ENCODE measurements at places on chromosomes 4 and X.

DNA sequence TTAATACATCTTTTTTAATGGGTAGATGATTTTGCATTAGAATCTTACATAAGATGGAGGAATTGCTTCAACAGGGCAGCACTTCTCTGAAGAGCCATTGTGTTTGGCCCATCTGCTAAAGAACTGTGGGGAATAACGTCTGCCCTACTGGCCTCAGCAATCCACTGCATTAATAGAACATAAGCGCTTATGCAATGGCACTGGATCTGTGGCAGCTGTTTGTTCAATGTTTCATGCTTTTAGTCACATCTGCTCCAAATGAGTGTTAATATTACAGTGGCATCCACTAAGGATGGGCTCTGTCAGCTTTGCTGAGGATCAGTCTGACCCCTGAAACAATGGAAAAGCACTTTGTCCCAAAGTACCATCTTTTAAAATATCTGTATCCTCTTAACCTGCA, 279.0 kb upstream of the GK2 start:
- no peak for DNase-seq

GRCh38 chrX:49725923-49726904, 30.4 kb upstream of the PAGE1 start:
- DNase-seq, result no peak

DNA sequence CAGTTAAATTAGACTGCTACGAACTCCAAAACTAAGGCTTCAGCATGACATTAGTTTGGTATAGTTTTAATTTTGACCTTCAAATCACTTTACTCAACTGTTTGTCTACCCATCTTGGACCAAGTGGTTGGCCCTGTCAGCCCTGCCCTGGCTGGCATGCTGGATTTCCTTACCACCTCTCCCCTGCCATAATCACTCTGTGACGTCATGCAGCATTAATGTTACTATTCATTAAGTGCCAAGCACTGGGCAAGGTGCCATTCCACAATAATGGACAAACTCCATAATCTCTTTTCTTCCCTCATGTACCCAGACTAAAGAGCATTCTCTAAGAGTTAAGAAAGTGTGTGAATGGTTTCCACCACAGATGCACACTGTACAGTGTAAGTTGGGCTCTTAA, 277.0 kb upstream of the INTU start:
- no peak for DNase-seq

GRCh38 chr4:58042176-58042575, 932.0 kb upstream of the IGFBP7 start:
- DNase-seq, result no peak

GRCh38 chr4:3485886-3486540, 22.9 kb downstream of the DOK7 start:
- no peak for DNase-seq

DNA sequence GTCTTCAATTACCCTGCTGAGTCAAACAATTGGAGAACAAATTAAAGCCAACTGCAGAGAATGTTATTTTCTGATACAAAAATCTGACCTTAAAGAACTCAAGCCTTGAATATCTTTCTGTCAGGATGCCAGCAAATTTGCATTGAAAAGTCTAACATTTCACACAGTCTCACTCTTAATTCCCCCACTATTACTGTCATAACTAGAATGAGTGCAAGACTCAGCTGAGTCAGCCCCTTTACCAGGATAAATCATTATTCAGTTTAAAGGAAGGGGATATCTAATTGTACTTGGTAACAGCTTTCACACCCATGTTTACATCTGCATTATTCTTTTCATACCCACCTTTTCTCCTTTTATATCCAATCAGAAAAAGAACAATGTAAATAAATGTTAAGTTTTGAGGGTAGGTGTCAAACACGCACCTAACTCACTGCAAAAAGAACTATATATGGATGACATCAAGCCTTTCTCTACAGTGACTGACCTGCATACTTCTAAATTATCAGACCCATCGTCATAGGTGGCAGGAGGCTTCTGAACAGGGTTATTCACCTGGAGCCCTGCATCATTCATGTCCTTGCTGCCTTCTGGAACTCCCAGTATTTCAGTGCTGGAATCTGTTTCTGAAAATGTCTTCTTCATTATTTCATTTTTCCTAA, 117.4 kb downstream of the TMA16 start:
- no peak for DNase-seq

- DNase-seq, result no peak
Measured at GRCh38 chr4:11765849-11766453, 337.3 kb upstream of the HS3ST1 start.

- no peak for DNase-seq
Measured at GRCh38 chr4:88584471-88584900, 7.8 kb upstream of the HERC3 start.

GRCh38 chr4:84058201-84058600, 440.9 kb downstream of the NKX6-1 start:
- no peak for DNase-seq

- DNase-seq, result no peak
Measured at GRCh38 chrX:16457239-16457638, 192.7 kb upstream of the S100G start.

- no peak for DNase-seq
Measured at GRCh38 chrX:151722241-151722846, 6.5 kb downstream of the FATE1 start.

GRCh38 chr4:123104310-123105025, 182.1 kb upstream of the NUDT6 start:
- DNase-seq, result no peak

DNA sequence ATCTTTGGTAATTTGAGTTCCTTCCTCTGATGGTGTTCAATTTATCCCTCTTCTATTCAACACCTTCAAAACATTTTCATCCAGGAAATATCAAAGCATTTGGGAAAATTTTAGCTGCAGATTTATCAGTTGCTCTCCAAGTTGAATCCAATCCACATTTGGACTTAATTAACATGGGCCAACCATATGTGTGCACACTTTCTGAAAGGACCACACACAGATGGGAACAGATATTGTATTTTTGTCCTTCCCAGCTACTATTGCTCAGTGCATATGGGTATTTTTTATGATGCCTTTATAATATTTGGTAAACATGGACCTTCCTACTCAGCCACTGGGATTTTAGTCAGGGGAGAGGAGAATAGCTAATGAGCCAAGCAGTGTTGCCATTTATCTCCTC, 65.2 kb downstream of the GLRA2 start:
- no peak for DNase-seq

- no peak for DNase-seq
Measured at GRCh38 chr4:63814171-63814964, 594.9 kb downstream of the TECRL start.

- DNase-seq, result no peak
Measured at GRCh38 chr4:128163177-128164117, 102.3 kb downstream of the LARP1B start.

GRCh38 chr4:8906991-8907595, 35.5 kb upstream of the HMX1 start:
- DNase-seq, result no peak

DNA sequence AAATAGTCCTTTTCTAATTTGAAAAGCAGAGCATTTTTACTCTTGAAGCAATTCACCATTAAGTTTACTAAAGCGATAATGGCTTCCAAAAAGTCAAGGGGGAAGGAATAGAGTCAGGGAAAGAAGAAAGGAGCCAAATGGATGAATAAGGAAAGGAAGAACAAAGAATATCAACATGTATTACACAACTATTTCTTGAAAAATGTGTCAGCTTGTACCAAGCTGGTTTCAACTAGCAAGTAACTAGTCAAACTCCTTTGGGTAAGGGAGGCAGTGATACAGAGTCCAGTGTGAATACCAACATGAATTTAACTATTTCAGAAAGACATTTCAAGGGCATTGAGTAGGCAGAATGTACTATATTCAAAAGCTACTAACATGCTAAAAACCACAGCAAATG, 112.1 kb downstream of the ARHGAP6 start:
- no peak for DNase-seq

GRCh38 chr4:171433674-171434073, 379.5 kb upstream of the GALNTL6 start:
- DNase-seq, result no peak

DNA sequence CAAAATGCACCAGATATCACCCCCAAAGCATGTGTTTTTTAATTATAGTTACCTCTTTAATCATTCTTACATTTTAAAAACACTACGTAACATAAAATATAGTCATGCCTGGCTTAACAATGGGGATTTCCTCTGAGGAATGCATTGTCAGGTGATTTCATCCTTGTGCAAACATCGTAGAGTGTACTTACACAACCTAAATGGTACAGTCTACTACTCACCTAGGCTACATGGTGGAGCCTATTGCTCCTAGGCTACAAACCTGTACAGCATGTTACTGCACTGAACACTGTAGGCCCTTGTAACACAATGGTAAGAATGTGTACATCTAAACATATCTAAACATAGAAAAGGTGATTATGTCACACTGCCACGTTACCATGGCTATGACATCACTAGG, 208.6 kb downstream of the SPOCK3 start:
- no peak for DNase-seq

- DNase-seq, result no peak
Measured at GRCh38 chr4:13102092-13102742, 381.9 kb downstream of the RAB28 start.

- DNase-seq, result no peak
Measured at GRCh38 chr4:53075162-53075785, 213.2 kb downstream of the RASL11B start.

DNA sequence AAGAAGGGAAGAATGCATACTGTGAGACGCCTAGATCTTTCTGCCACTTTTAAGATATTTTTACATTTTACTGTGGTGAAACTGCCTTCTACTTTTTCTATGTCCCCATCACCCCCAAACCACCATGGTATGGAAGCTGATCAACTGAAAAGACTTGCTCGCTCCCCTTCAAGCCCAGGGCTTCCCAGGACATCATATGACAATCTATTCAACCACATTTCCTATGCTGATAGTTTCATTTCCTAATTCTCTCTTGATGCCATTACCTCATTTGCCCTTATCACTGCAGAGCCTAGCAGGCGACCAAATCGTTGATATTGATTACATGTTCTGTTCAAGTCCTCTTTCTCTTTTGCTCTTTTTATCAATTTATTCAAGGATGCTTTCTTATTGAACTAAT, 40.1 kb upstream of the KLHL34 start:
- DNase-seq, result no peak

GRCh38 chr4:76993787-76994641, 44.5 kb downstream of the SEPTIN11 start:
- DNase-seq, result peak; percentile 19

DNA sequence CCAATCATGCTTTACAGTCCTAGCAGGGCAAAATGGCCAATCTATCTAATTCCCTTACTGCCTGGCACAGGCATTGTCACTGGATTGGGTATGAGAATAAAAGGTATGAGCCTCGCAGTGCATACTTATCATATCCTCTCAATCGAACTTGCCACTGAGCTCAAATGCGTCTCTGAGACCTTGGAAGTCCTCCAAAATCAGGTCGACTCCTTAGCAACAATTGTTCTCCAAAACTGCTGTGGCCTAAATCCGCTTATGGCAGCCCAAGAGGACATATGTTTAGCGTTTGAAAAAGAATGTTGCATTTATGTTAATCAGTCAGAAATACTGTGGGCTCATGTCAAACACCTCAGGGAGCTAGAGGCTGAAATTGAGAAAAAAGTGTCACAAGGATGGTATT, 69.7 kb downstream of the SPIN4 start:
- no peak for DNase-seq

DNA sequence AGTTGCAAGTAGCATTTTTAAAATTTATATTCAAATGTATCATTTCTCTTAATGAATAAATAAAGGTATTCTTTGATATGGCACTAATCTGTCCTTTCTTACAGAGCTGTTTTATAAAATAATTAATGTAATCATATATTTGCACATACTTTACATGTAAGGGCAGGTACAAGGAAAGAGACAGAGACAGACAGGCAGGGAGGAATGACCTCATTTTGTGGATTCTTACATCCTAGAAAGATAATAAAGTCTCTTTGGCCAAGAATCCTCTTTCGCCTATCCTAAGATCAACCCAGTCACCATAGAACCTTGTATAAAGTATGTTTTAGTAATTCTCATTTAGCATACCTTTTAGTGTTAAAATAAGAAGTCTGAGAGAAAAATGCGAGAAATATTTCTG, 98.5 kb upstream of the CTSO start:
- DNase-seq, result no peak

DNA sequence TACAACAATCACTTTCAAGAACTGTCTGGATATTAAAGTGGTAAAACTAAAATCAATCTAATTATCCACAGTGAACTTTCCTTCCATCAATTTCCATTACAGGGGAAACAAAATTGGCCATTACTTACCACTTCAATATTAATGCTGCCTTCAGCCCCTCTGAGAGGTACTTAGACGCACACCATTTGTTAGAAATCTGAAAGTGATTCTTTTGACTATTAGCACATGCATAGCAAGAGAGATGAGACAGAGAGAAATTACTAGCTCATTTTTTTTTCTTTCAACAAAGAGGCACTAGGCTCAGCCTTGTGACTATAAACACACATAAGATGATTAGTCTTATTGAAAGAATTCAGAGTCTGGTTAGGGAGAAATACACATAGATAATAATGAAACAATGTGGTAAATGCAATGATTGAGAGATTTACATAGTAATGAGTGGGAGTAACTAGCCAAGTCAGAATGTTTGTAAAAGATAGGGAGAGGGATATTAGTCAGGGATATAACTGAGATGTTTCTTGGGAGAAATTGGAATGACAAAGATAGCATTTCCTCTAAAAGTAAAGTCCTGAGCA, 93.3 kb downstream of the YIPF7 start:
- DNase-seq, result no peak

GRCh38 chr4:40856840-40857362, 107.1 kb downstream of the NSUN7 start:
- DNase-seq, result peak; percentile 69

DNA sequence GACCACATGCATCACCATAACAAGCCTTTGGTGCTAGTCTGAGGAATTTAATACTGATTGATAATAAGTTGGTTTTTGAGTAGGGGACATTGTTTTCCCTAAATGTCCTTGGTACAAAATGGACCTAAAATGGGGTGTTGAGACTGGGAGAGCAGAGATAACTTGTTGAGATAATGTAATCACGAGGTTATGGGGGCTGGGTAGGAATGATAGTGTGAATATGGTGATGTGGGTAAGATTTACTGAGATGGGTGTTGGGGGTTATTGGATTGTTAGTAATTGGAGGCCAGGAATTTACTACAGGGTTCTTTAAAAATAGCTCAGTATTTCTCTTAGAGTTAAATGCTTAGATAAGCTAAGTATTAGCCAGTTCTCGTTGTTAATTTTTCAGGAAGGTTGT, 3.9 kb downstream of the BMP2K start:
- no peak for DNase-seq

GRCh38 chrX:41137589-41137988, 52.3 kb downstream of the USP9X start:
- DNase-seq, result no peak

DNA sequence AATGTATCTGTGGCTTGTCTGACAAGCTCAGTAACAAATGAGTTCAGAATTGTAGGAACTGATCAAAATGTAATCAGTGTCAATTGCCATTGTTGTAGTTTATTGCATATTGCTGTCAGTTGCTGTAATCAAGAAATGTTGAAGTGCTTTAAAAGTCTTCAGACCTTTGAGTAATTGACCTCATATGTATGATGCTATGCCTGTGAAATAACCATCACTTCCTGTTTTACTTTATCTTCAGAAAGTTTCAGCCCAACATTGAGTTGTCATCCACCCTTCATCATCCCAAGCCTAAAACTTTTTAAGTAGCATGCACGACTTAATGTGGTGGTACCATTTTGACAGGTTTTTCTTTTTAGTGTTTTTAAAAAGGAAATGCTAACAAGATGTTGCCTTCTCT, 212.4 kb downstream of the ARHGAP10 start:
- no peak for DNase-seq

Measured in stimulated activated CD4-positive, alpha-beta T cell treated with anti-CD3 and anti-CD28 coated beads, Interleukin-4, amount 100 ng/mL, for 1 hour (primary cell).